ENCODE measurements at places on chromosomes 1 and 21.

- DNase-seq, result no peak
Measured at GRCh38 chr1:75589637-75590036, 21.3 kb downstream of the SLC44A5 start.

DNA sequence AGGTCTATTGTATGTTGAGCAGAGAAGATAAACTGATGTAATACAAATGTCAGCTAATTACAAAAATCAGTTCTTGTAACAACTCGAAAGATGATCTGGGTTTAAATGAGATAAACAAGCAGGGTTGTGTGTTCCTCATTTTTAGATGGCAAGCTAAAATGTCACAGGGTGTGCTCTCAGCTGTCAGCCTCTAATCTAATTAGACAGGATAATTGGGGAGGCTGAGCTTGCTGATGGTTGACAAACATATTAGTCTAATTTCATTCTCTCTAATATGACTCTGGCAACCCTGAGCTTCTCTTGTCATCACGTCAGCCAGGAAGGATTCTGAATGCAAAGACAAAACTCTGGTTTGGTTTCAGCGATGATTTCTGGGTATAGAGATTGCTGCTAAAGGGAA lies 335.3 kb upstream of the KAZN start:
- no peak for DNase-seq

- no peak for DNase-seq
Measured at GRCh38 chr1:81391125-81391828, 409.5 kb upstream of the ADGRL2 start.

DNA sequence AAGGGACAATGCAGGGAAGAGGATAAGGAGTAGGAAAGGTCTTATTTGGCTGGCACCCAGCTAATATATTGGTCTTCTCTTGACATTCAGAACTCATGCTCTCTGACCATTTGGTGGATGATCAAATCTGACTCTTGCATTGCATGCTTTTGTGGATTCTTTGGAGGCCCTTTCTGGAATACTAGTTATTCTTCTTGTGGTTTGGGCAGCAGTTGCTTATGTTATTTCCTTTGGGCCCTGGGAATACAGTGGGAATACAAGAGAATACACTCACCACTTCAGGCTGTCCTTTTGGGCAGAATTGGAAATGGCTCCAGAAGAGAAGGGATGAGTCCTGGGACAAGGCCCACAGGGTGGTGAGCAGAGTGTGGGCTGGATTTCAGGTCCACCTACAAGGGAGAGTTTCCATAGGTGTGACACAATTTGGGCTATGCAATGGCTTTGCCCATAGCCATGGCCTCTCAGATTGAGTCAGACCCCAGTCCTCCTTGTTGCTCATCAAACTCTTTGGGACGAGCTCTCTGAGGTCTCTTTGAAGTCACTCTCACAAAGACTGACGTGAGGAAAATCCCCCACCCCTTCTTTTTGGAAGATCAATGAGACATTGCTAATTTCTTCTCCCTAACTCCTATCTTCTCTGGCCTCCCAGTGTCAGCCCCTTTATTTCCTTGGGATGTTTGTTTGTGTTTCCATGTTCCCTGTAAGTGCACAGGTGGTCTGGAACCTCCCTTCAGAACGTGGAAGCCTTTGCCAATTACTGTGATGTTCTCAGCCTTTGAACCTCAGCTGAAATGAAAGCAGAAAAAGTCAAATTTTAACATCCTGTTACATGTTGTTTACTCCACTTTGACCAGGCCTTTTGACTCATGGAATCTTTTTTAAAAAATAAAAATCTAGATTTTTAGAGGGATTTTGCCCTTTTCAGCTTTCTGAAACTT lies 19.4 kb downstream of the HSD11B1 start:
- DNase-seq, result peak; percentile 55

DNA sequence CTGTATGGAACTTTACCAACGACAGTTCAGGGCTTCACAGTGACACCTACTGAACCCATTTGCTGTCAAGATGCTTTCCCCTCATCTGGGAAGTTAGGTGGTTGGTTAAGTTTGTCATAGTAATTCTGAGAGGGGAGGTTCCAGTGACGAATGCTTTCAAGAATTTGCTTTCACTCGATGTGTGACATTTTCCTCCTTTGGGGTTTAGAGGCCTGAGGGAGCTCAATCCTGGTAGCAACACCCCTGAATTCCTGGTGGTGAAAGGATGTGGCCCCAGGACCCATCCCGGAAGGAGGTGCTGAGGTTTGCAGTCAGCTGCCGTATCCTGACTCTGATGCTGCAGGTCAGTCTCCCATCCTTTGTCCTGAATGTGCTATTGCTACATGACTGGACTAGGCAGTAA lies 2.8 kb downstream of the PIGV start:
- peak; percentile 87 for DNase-seq
